ENCODE measurements at places on chromosomes 3 and 15.

- no peak for DNase-seq
These were observed 7.9 kb downstream of the VGLL4 start for GRCh38 chr3:11635680-11636393.

- DNase-seq: no peak
These were observed 104.1 kb upstream of the GOLGA8J start for GRCh38 chr15:29978411-29979382.

- DNase-seq: no peak
These were observed 50.7 kb downstream of the MAP6D1 start for GRCh38 chr3:183774631-183775030.

- DNase-seq: no peak
These were observed 32.0 kb upstream of the TCF12 start for GRCh38 chr15:56886363-56886931.

GRCh38 chr15:99732124-99732750 lies 1.0 kb downstream of the LYSMD4 start:
- no peak for DNase-seq

DNA sequence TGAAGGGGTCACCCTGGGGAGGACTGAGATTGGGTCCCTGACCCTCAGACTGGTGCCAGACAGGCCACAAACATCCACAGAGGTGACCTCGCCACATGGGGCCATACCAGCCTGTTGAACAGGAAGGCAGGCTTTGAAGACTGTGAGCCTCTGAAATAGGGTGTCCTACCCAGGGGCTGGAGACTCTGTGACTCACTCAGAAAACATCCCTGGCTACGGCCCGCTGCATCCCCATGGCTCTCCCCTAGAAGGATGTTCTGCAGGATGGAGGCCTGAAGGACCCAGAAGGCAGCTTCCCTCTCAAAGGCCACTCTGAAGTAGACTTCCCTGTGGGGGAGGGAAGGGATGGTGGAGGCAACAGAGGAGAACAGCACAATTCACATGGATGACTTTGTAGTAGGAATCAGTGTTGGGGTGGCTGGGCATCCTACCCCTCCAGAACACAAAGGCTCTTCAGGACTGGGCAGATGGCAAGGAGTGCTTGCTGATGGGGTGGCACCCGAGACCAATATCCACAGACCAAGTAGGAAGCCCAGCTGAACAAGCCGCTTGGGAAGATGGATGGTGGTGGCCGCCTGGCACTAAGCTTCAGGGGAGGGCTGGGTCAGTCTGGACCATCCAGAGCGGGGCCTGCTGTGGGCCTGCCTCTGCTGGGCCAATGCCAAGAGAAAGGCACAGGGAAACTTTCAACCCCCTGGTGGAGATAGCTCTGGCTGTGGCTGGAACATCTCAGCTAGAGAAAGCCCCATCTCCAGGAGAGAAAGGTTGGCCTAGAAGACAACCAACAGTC lies 37.6 kb upstream of the DUSP7 start:
- no peak for DNase-seq

GRCh38 chr15:42549032-42549491 lies 424 bp downstream of the HAUS2 start:
- peak; percentile 73 for DNase-seq

DNA sequence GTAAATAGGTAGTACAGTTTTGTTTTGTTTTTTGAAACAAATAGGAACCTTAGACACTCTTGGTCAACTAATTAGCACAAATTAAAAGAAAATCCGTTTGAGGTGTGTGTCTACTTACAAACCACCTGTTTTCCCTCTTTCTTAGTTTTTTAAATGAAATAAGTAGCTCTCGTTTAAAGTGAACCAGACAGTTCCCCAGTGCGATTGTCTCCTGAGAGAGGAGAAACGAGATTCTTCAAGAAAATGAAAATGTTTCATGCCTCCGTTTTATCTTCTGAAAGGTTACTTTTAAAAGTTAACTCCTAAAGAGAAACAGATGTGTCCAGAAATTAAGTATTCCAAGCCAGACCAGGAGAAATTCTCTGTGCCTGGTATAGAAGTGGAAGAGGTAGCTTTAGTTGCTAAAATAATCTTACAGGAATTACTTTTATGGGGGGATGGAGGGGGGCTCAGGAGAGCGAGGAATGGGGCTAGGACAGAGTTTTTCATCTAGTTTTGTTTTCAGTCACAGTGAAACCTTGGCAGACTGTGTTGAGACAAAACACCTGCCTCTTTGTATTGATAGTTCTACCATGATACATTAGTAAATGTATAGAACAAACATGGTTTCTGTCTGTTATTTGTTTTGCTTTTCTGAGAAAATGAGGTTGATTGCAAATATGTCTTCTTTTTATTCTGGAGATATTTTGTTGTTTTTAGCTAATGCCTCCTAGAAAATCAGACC lies 155.1 kb upstream of the CNTN4 start:
- no peak for DNase-seq

DNA sequence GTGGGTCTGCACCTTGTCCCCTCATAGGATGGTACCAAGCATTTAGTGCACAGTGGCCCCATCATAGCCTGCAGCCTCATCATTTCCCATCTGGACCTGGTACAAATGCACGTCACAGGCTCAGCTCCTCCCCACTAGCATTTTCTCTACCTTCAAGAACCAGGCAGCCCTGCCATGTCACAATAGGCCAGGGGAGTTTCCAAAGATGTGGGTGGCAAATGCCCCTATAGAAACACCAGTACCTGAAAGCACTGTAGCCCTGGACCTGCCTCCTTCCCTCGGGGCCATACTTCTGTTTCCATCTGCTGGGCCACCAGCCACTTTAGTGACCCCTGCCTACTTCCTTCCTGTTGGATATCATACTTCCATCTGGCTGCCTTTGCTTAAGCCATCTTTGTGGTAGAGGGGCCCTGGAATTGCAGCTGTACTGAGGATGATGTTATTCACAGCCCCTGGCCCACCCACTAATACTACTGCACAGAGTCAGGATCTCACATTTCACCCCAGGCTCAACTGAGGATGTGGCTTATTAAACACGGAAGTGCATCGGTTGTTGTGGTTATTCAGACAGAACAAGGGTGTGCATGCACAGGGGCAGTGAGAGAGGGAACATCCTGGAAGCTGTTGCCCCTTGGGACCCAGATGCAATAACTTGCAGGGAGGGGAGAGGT lies 3.8 kb downstream of the TCTA start:
- DNase-seq: no peak

DNA sequence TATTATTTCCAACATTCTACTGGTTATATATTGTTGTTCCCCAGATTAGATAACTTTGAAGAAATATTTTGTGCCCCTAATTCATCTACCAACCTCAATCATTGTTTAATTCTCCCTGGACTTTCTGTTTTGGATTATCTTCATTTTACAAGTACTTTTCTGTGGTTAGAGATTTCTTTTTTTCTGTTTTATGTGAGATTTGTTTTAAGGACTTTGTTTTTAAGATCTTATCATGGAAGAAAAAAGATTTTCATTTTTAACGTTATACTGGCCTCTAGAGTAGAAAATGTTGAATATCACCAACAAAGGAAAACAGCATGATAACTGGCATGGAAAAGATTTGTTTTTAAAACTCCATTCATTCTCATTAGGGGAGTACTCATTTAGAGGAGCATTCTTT lies 210.9 kb upstream of the KCNMB2 start:
- peak; percentile 19 for DNase-seq

DNA sequence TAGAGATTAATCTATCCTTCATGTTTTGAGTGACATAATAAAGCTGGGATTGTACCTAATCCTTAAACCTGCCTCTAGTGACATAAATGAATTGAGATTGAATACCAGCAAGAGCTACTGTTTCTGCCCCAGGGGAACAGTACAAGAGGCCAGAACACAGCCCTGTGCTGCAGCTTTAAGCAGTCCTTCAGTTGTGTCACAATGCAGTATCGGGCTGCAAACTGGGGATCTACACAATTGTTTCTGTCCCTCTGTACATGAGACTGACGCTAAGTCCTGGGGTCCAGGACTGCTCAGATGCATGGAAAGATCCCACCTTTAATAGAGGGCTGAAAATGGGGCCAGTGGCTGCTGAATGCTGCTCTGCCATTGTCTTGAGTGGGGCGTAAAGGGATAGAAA lies 87.5 kb downstream of the MINAR1 start:
- no peak for DNase-seq

DNA sequence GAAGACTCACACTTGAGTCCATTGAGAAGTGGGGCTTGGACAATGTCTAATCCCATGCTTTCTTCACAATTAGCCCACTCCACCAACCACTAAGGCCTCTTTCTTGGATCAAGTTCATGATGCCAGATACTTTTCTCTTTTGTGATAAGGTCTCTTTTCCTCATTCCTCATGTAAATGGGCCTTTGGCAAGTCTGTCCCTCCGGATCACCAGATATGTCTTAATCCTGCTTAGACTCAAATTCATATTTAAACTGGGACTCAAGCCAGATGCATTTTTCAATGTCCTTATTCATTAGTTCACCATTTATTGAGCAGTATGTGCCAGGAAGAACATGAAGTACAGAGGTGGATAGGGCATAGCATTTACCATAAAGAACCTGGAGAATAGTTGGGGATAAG lies 671.1 kb downstream of the TBL1XR1 start:
- DNase-seq: no peak

DNA sequence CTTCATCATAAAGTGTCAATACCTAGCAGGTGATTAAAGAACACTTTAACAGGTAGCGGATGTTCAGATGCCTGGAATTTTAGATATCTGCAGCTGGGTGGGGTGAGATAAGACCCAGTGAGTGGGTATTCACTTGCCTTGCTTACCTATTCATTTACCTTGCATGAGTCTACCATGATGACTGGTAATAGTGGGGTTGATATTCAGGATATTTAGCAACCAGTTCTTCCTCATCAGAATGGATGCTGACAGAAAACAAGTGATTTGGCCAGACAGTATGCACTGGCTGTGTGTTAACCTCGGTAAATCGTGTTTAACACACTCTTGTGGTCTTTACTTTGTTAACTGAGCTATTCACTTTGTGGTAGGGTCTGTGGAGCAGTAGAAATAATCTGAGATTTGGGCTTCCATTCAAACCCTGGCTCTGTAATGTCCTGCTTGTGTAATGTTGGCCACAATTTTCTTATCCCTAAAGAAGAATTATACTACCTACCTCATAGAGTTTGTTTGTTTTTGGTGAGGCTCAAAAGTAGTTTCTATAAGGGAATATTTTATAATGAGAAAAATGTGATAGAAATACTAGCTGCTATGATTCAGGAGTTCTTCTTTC lies 391.9 kb upstream of the TBL1XR1 start:
- DNase-seq: no peak

- DNase-seq: no peak
These were observed 47.4 kb downstream of the ZNF717 start for GRCh38 chr3:75737831-75738493.

- no peak for DNase-seq
These were observed 75.8 kb downstream of the AAGAB start for GRCh38 chr15:67178569-67179210.

- DNase-seq: no peak
These were observed 847.8 kb downstream of the SI start for GRCh38 chr3:164230385-164231094.

DNA sequence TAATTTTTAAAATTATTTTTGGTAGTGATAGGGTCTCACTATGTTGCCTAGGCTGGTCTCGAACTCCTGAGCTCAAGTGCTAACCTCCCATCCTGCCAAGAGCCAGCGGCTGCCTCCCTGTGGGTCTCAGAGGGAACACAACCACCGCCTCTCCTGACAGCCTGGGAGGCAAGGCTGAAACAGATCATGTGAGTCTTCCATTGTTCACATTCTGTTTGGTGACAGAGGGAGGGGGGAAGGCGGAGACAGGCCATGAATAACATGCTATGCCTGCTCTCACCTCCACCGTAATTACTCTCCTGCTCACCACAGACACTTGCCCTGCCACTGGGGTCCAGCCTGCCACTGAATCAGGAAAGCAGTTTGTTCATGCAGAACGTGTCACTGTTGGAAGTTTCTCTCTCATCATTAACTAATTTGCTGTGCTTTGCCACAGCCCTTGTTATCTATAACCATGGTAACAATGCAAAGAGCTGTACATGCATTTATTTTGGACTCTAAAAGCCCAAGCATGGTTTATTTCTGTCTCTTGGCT lies 78.4 kb upstream of the RASGRF1 start:
- DNase-seq: peak; percentile 6

DNA sequence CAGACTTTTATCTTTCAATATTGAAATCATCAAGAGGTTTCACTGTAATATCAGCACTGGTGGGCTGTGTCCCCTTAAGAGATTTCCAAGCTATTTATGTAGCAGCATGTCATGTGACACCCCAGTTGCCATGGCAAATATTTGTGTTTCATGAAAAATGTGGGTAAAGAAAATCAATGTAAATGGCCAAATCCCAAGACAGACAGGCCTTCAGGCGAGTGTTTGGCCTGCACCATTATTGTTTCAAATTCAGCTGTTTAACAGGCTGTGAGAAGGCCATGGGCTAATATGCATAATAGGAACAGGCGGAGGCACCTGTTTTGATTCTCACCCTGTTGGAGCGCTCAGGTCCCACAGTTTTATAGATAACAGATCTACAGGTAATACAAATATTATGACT lies 104.2 kb downstream of the IQCH start:
- DNase-seq: peak; percentile 3

- DNase-seq: no peak
These were observed 213.7 kb upstream of the RORA start for GRCh38 chr15:61442821-61443220.

DNA sequence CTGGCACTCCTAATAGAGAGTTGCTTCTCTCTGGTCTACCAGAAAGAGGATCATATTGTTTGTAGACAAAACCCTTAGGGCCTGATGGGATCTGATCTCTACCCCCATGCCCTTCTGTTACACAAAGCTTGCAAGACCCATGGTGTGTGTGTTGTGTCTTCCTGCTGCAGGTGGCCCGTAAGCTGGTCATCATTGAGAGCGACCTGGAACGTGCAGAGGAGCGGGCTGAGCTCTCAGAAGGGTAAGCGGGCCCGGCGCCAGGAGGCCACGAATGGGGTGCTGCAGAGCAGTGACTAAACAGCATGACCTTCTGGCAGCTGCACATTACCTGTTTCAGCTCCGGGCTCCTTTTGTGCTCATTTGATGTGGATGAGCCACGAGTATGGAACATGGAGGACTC lies 18.2 kb downstream of the TPM1 start:
- no peak for DNase-seq

- DNase-seq: no peak
These were observed 44.1 kb downstream of the LRIG1 start for GRCh38 chr3:66456711-66457173.

Data from NCI-H1092 treated with DMSO at 0.1 percent for 48 hours (cell line).